ENCODE measurements at places on chromosomes 11 and 22. TPM values are rescaled to one million over a fixed set of nuclear protein-coding genes. Genes with fewer than 3 reads are reported as not detected.

NKAPD1 gene
- total RNA-seq, result 5.6 TPM

COX8A gene
- 182 TPM for total RNA-seq

PRR5L gene
- 2.1 TPM for total RNA-seq

HORMAD2 gene
- total RNA-seq, result 1.5 TPM

VWCE gene
- 20.6 TPM for total RNA-seq

HBE1 gene
- total RNA-seq, result 1.9 TPM

TMPRSS5 gene
- 0.65 TPM for total RNA-seq

CBLIF gene
- not detected for total RNA-seq

CRYBA4 gene
- not detected for total RNA-seq

TRIM48 gene
- total RNA-seq, result not detected

SMTNL1 gene
- not detected for total RNA-seq

RASL10A gene
- 1.0 TPM for total RNA-seq

ROBO3 gene
- total RNA-seq, result 1.5 TPM

KRTAP5-10 gene
- 0.15 TPM for total RNA-seq

PHOX2A gene
- not detected for total RNA-seq

SMARCB1 gene
- 25.7 TPM for total RNA-seq

MMP10 gene
- not detected for total RNA-seq

SCGB1C1 gene
- not detected for total RNA-seq

TNNT3 gene
- total RNA-seq, result not detected

ACCS gene
- 21.7 TPM for total RNA-seq

PATE2 gene
- total RNA-seq, result not detected

MAPK11 gene
- 8.2 TPM for total RNA-seq

RASD2 gene
- total RNA-seq, result not detected

MICAL3 gene
- total RNA-seq, result 75.3 TPM

MPPED1 gene
- 2.6 TPM for total RNA-seq

SAA1 gene
- 34,062 TPM for total RNA-seq

OR2AT4 gene
- total RNA-seq, result not detected

CLTCL1 gene
- 4.5 TPM for total RNA-seq

LRRC55 gene
- total RNA-seq, result 0.13 TPM

PIWIL4 gene
- 0.28 TPM for total RNA-seq

All from left lobe of liver (tissue), 2 donors.